ENCODE measurements at places on chromosomes 1 and 21.

DNA sequence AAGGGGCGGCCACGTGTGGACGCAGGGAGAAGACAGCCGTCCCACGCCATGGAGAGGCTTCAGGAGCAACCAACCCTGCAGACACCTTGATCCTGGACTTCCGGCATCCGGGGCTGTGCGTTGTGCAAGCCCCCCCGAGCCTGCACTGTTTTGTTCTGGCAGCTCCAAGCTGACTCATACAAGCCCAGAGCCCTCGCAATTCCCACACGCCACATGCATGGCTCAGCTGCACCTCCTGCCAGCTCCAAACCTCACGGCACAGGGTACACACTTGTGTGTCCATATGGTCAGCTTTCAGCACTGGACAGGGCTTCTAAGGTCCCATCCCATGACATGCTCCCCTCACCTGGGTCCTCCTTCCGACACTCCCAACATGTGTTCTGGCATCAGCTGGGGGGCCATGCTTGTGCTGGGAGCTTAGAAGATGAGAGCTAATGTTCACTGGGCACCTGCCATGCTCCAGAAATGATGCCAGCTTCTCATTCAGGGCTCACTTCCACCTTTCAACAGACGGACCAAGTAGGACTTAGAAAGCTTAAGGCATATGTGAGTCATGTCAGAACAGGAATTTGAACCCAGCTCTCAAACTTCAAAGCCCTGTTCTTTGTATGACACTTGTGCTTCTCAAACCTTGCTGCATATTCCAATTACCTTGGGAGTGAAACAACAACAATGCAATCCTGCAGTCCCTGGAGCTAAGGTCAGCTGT lies 137.3 kb downstream of the PGBD5 start:
- no peak for DNase-seq

- no peak for DNase-seq
Observed at GRCh38 chr21:45343891-45344290, 56.2 kb upstream of the POFUT2 start.

DNA sequence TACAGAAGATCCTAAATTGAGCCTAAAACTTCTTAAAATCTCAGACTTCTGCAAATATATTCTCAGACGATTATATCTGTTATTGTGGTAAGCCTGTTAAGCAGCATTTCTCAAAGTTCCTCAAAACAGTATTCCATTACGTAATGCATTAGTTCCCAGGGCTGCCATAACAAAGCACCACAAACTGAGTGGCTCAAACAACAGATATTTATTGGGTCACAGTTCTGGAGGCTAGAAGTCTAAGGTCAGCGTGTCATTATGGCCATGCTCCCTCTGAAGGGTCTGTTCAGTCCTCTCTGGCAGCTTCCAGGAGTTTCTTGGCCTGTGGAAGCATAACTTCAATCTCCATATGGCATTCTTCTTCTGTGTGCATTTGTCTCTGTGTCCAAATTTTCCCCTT lies 103.5 kb upstream of the ST6GALNAC5 start:
- no peak for DNase-seq

DNA sequence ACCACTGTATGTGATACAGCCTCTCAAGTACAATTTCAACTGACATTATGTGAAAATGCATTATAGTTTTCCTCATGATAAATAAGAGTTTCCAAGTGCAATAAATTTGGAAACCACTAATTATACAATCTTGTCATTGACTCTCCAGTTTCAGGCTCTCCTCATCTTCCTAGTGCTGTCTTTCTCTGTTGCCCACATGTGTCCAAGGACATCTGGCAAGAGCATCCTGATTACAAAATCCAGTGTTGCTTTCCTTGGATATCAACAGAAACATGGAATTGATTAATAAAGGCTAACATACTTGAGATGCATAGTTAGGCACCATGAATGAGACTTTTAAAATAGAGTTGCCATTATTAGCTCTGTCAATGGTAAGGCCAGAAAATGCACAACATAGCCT lies 15.6 kb upstream of the MAP10 start:
- DNase-seq, result no peak

- DNase-seq, result no peak
Observed at GRCh38 chr1:191618181-191618580, 540.1 kb upstream of the RGS18 start.

DNA sequence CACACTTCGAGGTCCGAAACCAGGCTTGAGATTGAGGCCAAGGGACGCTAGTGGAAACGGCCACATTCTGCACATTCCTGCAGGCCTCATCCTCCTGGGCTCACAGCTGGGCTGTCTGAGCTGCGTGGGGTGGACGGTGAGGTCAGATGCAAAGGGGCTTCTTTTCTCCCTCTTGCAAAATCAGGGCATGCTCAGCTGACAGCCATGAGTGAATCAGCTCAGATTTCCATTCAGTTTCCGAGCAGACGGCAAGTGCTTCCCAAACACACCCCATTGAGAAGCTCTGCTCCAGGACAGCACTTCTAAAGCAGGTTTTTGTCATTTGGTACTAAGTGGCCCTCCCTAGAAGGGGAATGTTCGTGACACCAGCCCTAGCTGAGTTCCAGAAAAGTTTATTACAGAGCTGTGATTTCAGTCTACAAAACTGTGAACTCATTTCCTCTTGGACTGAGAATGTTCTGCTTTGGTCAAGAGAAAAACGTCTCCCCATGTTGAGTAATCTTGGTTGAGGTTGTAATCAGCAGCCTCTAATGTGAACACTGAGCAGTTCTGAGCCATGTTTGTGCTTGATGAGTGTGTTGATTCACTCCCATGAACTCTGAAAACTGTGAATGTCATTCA lies 10.0 kb downstream of the PDPN start:
- no peak for DNase-seq

DNA sequence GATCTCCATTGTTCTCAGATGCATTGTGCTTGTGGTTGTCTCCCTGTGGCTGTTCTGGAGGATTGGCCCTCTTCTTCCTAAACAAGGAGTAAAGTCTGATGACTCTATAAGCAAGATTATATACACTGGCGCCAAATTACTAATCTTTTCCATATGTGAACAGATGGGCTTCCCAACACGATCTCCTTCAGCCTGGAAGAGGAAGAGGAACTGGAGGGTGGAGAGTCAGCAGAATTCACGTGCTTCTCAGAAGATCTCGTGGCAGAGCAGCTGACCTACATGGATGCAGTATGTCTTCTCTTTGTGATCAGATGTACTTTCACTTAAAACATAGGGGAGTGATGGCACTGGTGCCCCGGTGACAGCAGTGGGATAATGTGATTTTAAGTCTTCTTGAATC lies 78.7 kb downstream of the RGL1 start:
- DNase-seq, result no peak

DNA sequence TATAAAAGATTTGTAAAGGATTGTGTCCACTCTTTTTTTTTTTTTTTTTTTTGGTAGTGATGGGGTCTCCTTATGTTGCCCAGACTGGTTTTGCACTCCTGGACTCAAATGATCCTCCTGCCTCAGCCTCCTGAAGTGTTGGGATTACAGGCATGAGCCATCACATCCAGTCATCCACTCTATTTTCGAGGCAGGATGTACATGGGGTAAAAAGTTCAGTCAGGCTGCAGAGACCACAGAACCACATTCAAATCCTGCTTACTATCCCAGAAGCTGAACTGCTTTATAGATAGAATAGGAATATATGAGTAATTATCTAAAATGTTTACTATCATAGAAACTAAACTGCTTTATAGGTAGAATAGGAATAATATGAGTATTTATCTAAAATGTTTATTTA lies 26.0 kb upstream of the KCNK2 start:
- no peak for DNase-seq

GRCh38 chr1:30397576-30397975 lies 325.8 kb downstream of the MATN1 start:
- no peak for DNase-seq

GRCh38 chr1:8567146-8567545 lies 249.2 kb downstream of the SLC45A1 start:
- no peak for DNase-seq

- no peak for DNase-seq
Observed at GRCh38 chr1:118918230-118918939, 69.8 kb downstream of the TBX15 start.

DNA sequence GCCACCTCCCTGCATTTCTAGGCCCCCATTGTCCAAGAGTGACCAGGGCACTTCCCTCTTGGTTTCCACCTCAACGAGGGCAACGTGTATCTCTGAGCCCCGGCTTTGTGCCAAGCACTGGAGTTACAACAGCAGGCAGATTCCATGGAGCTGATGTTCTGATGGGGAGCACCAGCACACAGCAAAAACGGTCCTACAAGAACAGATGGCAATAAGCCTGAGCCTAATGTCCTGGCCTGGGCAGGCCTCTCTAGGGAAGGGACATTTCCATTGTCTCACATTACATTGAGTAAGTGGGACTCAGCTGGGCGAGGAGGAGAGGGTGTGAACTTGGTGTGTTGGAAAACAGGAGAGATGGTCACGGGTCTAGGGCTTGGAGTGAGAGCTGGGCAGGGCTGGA lies 27.2 kb upstream of the NPPB start:
- no peak for DNase-seq

GRCh38 chr1:104056786-104057185 lies 307.1 kb downstream of the AMY1C start:
- no peak for DNase-seq

DNA sequence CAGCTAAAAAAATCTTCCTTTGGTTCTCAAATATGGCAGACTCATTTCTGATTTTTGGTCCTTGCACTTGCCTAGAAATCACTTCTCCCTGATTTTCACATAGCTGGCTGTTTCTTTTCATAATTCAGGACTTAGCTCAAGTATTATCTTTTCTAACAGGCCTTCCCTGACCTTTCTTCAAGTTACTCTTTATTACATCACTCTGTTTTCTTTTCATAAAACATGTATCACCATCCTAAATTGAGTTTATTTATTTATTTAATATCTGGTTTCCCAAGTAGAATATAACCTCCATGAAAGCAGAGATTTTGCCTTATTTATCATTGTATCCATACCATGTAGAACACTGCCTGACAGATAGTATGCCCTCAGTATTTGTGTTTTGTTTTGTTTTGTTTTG lies 18.2 kb upstream of the GNG5 start:
- DNase-seq, result no peak

- peak; percentile 76 for DNase-seq
Observed at GRCh38 chr1:2546515-2547209, 9.5 kb upstream of the TNFRSF14 start.

DNA sequence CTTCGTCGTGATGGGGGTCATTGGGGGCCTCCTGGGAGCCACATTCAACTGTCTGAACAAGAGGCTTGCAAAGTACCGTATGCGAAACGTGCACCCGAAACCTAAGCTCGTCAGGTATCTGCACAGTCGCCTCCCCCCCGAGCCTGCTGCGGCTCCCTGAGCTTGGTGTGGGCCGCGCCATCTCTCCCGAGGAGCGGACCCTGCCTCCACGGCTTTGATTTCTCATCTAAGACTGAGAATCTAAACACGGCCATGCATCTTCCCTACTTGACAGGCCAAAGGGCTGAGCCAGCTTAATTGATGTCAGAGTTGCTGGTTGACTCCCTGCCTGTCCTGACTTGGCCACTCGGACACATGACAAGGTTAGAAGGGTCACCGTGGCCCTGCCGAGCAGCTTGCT lies 19.1 kb downstream of the NPPA start:
- DNase-seq, result no peak

DNA sequence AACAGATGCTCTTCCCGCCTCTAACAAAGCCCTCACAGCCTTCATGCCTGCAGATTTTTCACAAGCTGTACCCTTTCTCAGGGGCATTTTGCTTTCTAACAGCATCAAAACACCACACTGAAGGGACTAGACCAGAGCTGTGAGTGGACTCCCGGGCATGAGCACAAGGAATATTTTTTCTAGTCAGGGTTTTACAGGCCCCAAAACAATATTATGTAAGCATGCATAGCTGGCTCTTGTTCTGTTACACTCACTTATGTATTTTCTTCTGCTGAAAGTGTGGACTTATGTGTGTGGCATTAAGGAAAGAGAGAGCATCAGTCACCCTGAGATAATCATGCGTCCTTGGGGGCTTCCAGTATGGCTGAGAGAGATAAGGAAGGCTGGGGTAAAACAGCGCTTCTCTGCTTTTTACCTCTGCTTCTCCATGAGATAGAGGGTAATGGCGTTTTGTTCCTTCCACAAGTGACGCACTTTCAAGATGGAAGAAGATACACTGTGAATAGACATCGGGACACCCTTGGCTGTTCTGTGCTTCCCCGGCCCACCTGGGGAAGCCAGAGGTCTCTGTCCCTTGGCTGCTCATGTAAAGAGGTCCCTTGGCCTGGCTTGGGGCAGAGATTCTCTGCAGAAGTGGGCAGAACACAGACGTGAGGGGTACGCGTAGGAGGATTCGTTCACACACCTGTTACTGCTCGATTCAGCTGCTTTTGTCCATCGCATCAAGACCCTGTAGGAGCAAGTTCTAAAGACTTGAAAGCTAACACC lies 266.7 kb upstream of the RAB4A start:
- DNase-seq, result no peak

DNA sequence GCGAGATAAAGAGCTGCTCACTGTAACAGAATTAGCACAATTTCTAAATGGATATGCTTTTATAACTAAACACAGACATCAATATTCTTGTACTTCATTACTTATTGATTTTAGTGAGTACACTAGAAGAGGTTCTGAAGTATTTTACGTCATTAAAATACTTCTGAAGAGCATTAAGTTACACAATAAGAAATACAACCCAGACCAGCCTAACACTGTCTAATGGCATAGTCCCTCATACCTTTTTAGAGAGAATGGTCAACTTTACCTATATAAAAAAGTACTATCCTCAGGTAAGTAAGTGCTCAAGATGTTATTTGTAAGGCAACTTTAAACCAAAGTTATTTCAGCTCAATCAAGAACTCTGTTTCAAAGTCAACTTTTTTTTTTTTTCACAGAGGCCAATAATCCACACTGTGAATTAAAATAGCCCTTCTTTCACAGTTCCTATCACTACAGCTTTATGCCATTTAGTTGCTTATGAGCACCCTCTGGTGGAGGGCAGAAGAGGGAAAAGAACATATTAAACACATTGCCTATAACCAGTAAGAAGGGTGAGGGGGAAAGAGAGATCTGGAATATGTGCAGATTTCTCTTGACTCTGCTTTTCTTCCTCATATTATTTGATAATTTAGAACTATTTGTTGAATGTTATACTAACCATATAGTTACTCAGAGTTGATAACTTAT lies 182.1 kb upstream of the DMRTA2 start:
- no peak for DNase-seq

- no peak for DNase-seq
Observed at GRCh38 chr1:186683652-186684410, 3.6 kb upstream of the PTGS2 start.

GRCh38 chr1:170857955-170858354 lies 77.4 kb upstream of the MROH9 start:
- DNase-seq, result no peak

Measured in activated CD4-positive, alpha-beta T cell treated with anti-CD3 and anti-CD28 coated beads, Interleukin-2, amount 50 U/mL, for 1 hour (primary cell).